ENCODE measurements at places on chromosomes 12 and 14. TPM values are rescaled to one million over a fixed set of nuclear protein-coding genes. Genes with fewer than 3 reads are reported as not detected.

DNA sequence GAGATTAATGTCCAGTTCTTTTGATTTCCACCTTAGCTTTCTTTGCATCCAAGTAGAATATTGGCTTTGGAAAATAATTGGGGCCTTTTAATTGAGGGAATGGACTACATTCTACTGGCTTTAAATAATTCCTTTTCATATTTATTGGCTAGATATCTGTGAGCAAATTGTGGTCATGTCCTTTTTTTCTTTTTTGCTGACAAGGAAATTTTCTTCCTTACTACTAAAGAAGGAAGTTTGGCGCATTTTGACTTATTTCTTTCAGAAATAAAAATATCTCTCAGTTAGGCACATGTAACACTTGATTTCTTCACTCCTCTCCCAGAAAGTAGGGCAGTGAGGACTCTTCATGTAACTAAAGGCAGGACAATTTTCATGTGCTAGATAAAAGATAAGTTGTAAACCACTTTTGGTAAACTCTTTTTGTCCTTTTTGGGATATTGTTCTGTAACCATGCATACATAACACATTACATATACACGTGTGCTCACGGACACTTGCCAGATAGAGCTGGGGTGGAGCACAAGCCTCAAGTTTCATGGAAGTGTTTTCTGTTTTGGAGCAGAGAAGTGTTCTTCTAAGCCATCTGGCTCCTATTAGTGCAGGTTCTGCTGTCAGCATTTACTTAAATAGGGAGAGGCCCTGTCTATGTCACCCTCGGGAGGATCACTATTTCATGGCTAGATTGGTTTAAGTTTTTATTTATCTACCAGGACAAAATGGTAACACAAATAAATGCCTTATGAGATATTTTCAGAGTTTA is 85.1 kb upstream of the LRIG3 start:
- DNase-seq: no peak

DNA sequence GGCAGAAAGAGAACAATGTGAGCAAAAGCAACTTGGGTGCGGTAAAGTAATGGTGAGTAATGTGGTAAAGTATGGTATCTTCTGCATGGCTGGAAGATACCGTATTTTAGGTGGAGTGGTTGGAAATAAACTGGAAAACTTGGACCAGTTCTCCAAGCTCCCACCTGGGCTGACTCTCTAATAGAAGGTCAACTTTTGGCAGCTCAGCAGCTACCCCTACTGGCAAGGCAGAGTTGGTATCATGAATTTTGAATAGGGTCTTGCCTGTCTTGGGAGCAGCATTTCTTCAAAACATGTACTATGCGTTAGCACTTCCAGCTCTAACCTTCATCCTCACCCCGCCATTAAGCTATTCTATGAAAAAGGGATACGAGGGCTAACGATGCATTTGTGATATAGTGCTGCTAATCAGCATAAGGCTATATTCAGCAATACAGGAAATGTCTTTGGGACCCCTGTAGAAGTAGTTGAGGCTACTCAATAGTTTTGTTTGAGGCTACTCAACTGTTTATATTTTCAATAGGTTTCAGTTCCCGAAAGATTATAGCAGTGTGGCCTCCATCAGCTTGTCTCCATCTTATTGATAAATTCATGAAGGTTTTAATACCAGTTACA is 276.3 kb upstream of the FAR2 start:
- DNase-seq: peak; percentile 16

DNA sequence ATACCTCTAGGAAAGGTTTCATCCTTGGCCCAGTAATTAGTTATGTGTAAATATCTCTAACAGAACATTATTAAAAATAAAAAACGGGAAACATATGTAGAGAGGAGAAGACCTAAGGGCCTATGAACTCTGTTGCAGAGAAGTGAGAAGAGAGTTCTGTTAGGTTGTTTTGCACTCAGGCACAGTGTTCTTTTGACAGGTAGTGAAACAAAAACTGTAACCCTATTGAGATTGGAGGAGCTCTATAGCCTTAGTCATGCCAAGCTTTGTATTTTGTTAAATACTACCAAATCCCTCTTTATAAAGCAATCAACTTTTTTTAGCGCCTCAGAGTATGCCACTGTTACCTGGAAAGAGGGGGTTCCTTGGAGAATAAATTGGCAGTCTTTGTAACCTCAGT is 77.6 kb downstream of the CNTN1 start:
- DNase-seq: no peak

- peak; percentile 6 for DNase-seq
Observed at GRCh38 chr14:38211255-38211735, 3.6 kb downstream of the SSTR1 start.

GRCh38 chr12:21502164-21502496 is 541 bp downstream of the GOLT1B start:
- DNase-seq: no peak

NOVA1 gene
- 5.9 TPM for total RNA-seq

DNA sequence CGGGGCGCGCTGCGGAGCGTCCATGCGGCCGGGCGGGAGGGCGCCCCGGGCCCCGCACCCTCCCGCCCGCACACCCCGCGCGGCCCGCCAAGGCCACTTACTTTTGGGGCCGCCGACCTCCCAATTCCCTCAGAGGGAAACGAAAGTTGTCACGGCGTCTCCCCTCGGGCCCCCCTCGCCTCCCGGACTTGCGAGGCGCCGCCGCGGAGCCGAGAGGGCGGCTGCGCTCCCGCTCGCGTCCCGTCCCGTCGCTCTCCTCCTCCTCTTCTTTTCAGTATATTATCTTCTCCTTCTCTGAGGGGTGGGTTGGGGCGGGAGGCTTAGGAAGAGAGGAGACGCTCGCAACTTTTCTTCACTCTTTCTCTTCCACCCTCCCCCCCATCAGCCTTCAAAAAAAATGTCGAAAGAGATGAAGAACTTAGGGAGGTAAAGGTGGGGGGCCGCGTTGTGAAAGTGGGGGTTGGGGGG is 613 bp downstream of the DUSP16 start:
- DNase-seq: no peak

GRCh38 chr12:5123921-5124320 is 80.2 kb downstream of the KCNA5 start:
- no peak for DNase-seq

FITM1 gene
- total RNA-seq: 1.0 TPM

GRCh38 chr12:89962648-89963047 is 254.0 kb upstream of the ATP2B1 start:
- peak; percentile 22 for DNase-seq

- no peak for DNase-seq
Observed at GRCh38 chr14:58812050-58812910, 174.5 kb downstream of the DACT1 start.

DNA sequence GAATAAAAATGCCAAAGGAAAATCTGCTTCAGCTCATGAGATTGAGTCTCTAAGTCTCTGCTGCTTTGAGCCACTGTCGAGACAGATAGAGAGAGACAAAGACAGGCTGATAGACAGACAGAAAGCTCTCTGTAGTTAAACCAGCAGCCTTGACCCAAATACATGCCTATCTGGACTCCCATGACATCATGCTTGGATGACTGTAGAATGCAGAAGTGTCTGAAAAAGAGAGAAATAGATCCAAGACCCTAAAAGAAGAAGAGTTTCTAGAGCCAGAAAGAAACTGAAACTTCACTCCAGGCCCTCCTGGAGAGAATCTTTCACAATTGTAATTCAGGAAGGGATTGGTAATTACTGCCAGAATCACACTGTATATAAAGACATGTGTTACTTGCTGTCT is 122.6 kb upstream of the PLXNC1 start:
- no peak for DNase-seq

GRCh38 chr12:79367032-79367589 is 323.7 kb downstream of the PAWR start:
- DNase-seq: no peak

GRCh38 chr12:49187184-49187583 is 1.7 kb downstream of the TUBA1A start:
- peak; percentile 12 for DNase-seq

- no peak for DNase-seq
Observed at GRCh38 chr12:48084066-48084465, 21.8 kb downstream of the SENP1 start.

- no peak for DNase-seq
Observed at GRCh38 chr12:123900871-123901376, 71.7 kb downstream of the CCDC92 start.

GRCh38 chr14:93375673-93376156 is 28.7 kb downstream of the COX8C start:
- no peak for DNase-seq

DNA sequence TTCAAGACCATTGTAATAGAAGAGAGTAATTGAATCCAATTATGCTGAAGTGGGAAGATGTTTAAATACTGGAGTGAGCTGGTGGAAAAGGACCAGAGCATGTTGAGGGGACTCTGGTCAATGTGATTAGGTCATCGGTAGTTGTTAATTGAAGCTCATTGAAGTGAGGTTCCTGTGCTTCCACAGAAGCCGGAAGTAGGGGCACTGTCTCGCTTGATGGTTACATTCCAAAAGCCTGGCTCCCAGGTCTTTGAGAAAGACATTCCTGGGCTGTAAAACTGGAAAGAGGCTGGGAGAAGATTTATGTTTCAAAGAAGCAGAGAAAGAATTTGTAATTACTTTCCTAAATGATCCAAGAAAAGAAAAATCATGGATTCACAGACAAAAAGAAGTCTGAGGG is 12.3 kb upstream of the CLECL1 start:
- DNase-seq: no peak

DPPA3 gene
- total RNA-seq: not detected

SLC8A3 gene
- 0.59 TPM for total RNA-seq

- DNase-seq: peak; percentile 86
Observed at GRCh38 chr12:48977290-48978281, 536 bp upstream of the WNT1 start.

POTEG gene
- not detected for total RNA-seq

DNA sequence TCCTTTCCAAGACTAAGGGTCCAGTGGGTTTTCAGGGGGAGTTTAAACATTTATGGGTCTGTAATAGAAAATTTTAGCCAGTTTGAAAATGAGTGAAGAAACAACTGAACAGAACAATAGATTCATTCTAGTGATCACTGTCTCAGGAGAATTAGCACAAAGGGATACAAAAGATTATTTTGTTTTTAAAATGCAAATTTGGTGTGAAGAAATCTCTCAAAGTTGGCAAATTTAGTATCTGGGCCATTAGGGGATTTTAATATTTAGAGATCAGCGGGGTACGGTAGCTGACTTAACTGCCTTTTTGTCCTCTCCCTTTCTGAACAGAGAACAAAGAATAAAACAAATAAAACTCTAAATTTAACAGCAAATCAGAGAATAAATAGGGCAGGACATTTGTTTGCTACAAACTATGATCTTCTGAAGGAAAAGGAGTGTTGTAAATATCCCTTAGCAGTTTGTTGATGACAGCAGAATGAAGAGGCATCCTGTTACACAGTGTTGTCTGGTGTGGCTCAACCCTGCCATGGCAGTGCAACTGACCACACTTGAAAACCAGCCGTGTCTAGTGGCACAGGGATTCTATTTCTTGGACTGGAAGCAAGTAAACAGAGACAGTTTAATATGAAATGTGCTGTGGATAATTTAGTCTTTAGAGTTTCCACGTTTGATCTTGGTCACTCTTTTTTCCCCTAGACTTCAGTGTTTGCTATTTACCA is 46.3 kb upstream of the LRTM2 start:
- no peak for DNase-seq

All from left colon (tissue), 2 donors.